Cardiac muscle cell (in vitro differentiated cells and primary cell): ENCODE measurements at places on chromosomes 5 and 9.

- no peak overlapping the region for H3K27ac ChIP-seq
- DNase-seq = no peak
- peaks cover 15% of the 10 kb centered on the region for H3K4me1 ChIP-seq
- peaks cover 6% of the 10 kb centered on the region for H3K36me3 ChIP-seq
- no peak overlapping the region for H3K4me3 ChIP-seq
- no peaks in the 10 kb centered on the region for H3K27me3 ChIP-seq
These were observed 4.8 kb downstream of the N4BP3 start for GRCh38 chr5:178117923-178118701.

- H3K4me3 ChIP-seq = no peak overlapping the region
- no peaks in the 10 kb centered on the region for H3K4me1 ChIP-seq
- no peaks in the 10 kb centered on the region for H3K36me3 ChIP-seq
- H3K27ac ChIP-seq = no peak overlapping the region
These were observed 127.2 kb downstream of the DOCK8 start for GRCh38 chr9:341634-342421.

- H3K4me1 ChIP-seq = no peaks in the 10 kb centered on the region
- H3K4me3 ChIP-seq = no peak overlapping the region
- no peak overlapping the region for H3K27ac ChIP-seq
These were observed 108.3 kb downstream of the DRD1 start for GRCh38 chr5:175335691-175336090.

DNA sequence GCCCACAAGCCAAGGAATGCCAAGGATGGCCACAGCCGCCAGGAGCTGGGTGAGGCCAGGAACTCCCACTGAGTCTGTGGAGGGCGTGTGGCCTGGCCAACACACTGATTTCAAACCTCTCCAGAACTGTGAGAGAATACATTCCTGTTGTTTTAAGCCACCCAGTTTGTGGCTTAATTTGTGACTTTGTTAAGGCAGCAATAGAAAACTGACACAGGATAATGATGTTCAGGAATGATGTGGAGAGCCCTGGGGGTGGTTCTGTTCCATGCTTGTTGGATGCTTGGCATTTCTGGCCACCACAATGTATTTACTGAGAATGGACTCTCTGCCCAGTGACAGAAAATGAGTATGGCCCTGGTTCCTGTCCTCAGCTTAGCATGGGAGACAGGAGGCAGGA lies 82.8 kb downstream of the DAP start:
- H3K36me3 ChIP-seq = peaks cover 3% of the 10 kb centered on the region
- no peak overlapping the region for H3K27ac ChIP-seq
- H3K4me3 ChIP-seq = no peak overlapping the region
- no peaks in the 10 kb centered on the region for H3K27me3 ChIP-seq
- DNase-seq = no peak
- no peaks in the 10 kb centered on the region for H3K4me1 ChIP-seq

DNA sequence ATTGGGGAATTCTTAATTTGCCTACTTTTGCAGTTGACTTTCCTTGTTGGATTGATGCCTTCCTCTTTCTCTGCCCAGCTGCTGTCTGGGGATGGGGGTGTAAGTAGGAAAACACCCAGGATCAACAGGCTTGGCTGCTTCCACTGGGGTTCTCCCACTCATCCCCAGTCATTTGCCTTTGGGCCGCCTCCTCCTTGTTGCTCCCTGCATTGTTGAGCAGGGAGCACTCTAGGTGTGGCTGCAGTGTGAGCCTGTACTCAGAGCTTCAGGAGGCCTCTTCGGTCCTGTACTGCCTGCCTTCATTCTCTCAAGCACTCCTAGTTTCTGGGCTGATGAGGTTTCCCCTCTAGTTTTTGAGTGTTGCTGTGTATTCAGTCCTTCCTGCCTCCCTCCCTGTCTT lies 12.1 kb downstream of the RHOBTB3 start:
- H3K27ac ChIP-seq = no peak overlapping the region
- no peak overlapping the region for H3K4me3 ChIP-seq
- DNase-seq = no peak
- no peaks in the 10 kb centered on the region for H3K27me3 ChIP-seq

- H3K27ac ChIP-seq = no peak overlapping the region
- no peak for DNase-seq
- H3K4me3 ChIP-seq = no peak overlapping the region
- no peaks in the 10 kb centered on the region for H3K4me1 ChIP-seq
- H3K27me3 ChIP-seq = no peaks in the 10 kb centered on the region
These were observed 439.9 kb downstream of the GADD45G start for GRCh38 chr9:90044710-90045151.

- no peaks in the 10 kb centered on the region for H3K36me3 ChIP-seq
- peaks cover 11% of the 10 kb centered on the region for H3K4me1 ChIP-seq
- H3K27ac ChIP-seq = no peak overlapping the region
- no peaks in the 10 kb centered on the region for H3K27me3 ChIP-seq
These were observed 5.9 kb upstream of the NREP start for GRCh38 chr5:111762895-111763294.
